Stimulated activated CD4-positive, alpha-beta T cell treated with anti-CD3 and anti-CD28 coated beads, TNF-alpha, amount 100 ng/mL, for 24 hours (primary cell): ENCODE measurements at places on chromosomes 7 and 10.

DNA sequence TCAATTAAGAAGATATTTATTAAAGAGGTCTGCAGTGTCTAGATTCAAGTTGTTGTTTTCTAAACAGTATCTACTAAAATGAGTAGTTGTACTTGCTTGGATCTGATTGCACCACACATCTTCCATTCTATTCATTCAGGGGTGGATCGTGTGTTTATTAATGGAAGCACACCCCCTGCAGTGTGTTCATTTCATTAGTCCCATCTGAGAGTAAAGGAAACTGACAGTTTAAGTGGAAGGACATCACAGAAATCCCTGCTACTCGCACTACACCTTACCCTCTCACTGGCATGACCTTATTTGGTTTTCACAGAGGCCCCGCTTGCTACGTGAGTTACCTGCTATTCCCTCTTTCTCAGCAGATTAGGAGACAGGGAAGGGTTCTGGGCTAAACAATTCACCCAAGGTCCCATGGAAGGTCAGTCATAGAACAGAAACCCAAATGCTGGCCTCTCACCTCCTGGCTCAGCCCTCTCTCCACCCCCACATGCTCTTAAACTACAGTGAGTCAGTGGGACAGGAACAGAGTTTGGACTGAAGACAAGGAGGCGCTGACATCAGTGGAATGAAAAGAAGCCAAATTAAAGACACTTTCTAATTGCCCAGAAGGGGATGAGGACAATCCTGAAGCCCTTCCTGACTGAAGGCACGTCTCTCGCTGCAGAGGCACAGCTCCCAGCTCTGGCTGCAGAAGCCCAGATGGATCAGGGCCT is 369.2 kb upstream of the NRP1 start:
- DNase-seq = no peak

DNA sequence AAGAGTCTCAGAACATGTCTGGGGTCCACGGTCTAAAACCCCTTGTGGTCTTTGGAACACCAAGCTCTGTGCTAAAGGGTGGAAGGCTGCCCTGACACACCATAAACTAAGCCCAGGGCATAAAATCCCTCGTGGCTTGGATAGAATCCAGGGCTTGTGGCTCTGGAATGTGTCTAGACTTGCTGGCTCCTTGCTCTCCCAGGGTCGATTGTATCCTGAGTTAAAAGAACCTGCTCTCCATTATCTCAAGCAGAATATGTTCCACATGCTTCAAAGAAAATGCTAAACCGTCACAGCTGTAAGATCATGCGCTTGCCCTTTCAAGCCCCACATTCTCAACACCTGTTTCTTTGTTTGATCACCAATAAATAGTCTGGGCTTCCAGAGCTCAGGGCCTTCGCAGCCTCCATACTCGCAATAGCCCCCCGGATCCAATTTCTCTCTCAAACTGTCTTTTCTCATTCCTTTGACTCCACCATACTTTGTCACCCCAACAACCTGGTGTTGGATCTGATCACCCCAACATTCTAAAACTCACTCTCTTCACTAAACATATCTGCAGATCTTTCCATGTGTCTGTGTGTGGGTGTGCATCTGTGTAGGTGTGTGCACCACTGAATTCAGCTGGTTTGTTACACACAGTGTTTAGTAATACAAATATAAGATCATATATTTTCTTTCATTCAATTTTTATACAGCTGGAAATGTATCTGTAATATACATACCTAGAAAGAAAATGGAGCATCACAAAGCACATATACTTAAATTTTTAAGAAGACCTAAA is 238.5 kb downstream of the ZMYND11 start:
- DNase-seq = no peak

GRCh38 chr7:368651-369475 is 78.9 kb downstream of the FOXL3 start:
- no peak for DNase-seq

GRCh38 chr10:97427571-97428179 is 1.7 kb downstream of the PGAM1 start:
- no peak for DNase-seq

DNA sequence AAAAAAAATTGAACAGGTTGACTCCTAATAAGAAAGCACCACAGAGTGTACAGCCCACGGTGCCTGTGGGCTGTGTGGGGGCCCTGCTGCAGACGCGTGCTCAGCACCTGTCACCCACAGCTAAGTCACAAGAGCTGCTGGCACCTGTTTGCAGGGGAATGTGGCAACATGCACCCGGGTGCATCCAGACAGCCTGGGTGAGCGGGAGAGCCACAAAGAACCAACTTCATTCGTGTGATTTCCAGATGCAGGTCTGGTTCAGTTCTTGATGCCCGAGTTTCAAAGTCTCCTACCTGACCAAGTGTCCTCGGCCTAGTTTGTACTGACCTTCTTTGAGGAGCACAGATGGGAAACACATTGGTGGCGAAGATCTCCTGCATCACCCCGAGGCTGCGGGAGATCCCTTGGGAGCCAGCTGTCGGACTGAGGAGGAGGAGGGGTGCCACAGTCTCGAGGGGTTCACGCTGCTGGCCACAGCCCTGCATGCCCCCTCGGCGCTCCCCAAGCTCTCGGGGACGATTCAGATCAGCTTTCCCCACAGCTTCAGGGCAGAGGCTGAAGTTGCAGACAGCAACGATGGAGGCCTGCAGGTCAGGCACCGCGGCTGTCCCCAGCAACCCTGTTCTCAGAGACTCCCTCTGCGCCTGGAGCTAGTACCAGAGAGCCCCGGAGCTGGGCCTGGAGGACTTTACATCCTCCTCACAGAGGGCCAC is 35.3 kb downstream of the AMZ1 start:
- DNase-seq = no peak

- no peak for DNase-seq
Observed at GRCh38 chr10:124289851-124290795, 128.6 kb downstream of the OAT start.

GRCh38 chr10:118851062-118852035 is 96.6 kb upstream of the CACUL1 start:
- DNase-seq = no peak

- no peak for DNase-seq
Observed at GRCh38 chr7:85381212-85381611, 194.4 kb upstream of the SEMA3D start.

GRCh38 chr10:44300666-44301649 is 83.9 kb downstream of the CXCL12 start:
- DNase-seq = no peak

- DNase-seq = no peak
Observed at GRCh38 chr7:115476671-115477181, 553.8 kb downstream of the TFEC start.

DNA sequence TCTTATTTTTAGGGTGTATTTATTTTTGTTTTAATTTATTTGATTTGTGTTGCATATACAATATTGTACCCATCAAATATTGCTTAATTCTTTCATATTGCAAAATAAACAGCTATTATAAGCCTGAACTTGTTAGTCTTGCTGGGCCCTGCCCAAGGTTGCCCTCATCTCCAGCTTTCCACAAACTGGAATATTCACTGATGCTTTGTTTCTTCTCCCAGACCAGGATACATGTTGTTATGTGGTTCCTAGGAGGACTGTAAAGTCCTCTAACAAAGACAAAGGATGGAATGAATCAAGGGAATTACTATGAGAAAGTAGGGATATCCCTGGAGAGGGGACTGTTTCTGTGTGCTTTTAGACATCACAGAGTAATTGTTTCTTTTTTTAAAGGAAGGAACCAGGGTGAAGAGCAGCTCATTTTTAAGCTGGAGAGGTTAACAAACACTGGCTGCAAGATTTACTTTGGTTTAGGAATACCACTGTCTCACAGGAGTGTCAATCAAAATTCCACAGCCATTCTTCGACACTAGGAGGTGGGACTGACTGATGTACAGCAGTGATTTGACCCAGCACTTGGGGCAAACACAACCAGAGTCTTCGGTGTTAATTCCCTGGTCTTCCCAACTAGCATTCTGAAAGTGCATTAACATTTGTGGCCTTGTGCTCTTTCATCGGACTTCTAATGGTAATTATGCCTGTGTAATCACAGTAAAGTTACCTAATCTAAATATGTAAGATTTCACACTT is 14.8 kb upstream of the CD36 start:
- DNase-seq = no peak

- no peak for DNase-seq
Observed at GRCh38 chr10:49219248-49219647, 31.1 kb upstream of the TMEM273 start.

DNA sequence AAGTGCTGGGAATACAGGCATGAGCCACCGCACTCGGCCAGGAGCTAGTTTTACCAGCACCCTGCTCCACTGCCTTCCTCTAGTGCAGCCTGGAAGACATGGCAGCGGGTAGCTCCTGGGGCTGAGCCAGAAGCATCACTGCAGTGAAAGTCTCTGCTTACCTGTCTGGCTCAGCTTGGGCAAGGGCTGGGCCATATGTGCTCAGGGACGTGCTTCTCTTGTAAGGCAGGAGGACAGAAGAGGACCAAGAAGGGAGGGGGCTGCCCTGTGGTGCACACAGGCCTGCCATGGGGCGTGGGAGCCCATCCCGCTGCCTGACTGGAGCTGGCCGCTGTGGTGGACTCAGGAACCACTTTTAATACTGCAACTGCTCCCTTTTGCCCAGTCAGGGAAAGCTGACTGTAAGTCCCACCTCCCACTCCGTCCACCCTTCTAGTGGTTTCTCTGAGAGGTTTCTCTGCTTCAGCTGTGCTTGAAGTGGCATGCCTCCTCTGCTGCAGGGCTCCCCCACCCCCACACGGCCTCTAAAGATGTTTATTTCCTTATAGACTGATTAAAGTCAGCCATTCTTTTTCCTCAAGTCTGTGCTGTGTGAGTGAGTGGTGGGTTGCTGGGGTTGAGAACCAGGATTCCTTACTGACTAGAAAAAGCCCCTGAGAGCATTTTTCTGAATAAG is 25.3 kb upstream of the C10orf95 start:
- no peak for DNase-seq

- DNase-seq = no peak
Observed at GRCh38 chr7:140640060-140640637, 464 bp downstream of the DENND2A start.

DNA sequence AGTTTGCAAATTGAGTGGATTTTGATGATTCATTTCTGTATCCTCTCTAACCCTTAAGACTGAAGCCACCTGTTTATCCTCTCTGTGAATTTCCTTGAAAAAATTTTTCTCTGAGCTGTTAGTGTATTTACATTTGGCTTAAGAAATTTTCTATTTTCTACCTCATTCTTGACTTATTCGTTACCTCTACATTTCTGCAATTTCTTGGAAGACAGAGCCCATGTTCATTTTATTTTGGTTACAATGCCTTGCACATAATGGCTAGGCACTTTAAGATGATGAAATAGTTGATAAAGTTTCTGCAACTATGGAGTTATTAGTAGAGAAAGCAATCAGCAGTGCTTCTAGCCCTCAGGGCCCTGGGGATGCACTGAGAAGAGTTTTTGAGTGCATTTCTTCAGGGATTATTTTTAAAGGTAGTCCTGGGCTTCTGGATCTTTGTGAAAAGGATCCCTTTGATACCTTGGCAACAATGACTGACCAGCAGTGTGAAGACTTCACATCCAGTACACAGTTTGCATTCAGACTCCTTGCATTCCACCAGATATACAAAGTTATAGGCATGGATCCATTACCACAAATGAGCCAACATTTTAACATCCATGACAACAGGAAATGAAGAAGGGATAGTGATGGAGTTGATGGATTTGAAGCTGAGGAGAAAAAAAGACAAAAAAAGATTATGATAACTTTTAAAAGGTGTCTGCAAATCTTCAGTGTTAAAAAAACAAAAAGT is 68.2 kb downstream of the CH25H start:
- no peak for DNase-seq

DNA sequence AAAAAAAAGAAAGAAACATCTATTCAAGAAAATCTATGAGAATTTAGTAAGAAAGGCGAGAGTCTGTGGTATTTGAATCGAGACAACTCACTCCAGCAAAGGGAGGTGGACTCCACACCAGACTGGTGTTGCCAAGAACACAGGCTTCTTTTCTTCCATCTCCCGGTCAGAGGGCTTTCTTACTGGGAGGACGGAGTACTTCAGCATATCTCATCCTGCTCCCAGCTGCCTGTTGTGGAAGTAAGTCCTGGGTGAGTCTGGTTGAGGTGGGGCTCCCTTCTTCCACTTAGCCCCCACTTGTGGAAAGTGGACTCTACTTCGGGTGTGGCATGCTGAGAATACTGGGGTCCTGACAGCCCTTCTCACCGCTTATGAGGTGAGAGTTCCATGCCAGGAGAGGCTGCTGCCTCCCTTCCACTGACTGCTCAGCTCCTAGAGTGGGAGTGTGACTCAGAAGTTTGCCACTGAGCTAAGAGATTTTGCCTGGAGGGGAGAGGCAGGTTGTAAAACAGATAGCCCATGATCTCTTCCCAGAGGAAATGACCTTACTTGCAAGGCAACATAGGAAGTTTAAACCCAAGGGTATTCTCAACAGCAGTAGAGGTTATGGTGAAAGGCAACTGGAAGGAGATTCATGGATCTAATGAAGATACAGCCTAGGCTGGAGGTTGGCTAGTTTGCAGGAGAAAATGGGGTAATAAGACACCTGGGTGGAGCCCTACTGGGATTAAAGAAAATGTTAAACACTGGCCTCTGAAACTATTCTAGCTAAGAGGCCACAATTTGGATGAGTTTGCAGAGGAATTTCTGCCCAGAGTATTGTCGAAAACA is 3.5 kb upstream of the NACAD start:
- no peak for DNase-seq

DNA sequence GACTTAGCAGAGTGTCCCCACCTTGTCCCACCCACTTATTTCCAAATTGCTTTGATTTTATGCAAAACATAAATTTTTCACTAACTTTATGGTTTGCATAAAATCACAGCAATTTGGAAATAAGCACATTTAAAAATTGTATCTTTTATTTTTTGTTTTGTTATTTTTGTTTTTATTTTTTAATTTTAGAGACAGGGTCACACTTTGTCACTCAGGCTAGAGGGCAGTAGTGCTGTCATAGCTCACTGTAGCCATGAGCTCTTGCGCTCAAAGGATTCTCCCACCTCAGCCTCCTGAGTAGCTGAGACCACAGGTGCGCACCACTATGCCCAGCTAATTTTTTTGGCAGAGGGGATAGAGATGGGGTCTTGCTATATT is 43.2 kb downstream of the APBB1IP start:
- DNase-seq = no peak

DNA sequence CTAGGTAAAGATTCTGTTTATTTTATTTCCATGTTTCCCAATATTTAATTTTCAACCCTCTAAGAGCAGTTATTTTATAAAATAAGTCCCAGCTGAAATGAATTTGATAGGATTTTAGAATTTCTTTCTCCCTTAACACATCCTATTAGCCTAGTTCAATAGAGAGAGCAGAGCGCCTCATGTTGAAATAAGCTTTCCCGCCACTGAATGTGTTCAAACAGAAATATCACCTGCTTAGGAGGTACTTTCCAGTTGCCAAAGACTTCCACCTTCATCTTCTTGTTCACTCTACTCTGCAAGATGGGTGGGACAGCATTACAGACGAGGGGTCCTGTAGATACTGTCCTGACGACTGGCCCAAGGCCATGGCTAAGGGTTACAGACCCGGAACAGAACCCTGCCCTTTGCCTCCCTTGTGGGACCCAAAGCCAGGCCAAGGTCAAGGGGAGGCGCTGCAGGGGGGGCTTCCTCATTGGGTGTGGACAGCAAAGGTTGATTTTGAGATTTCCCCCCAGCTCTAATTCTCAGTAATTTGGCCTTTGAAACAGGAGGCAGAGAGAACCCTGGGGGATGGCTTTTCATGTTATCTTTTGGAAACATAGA is 62.0 kb downstream of the PARP12 start:
- DNase-seq = no peak

- DNase-seq = peak; percentile 48
Observed at GRCh38 chr7:5596046-5596895, 172.6 kb upstream of the TNRC18 start.
